Activated CD4-positive, alpha-beta T cell treated with anti-CD3 and anti-CD28 coated beads, Interleukin-2, amount 50 U/mL, for 16 hours (primary cell): ENCODE measurements at places on chromosomes 7 and 10.

GRCh38 chr7:1721047-1721690 lies 51.1 kb downstream of the ELFN1 start:
- DNase-seq: no peak

DNA sequence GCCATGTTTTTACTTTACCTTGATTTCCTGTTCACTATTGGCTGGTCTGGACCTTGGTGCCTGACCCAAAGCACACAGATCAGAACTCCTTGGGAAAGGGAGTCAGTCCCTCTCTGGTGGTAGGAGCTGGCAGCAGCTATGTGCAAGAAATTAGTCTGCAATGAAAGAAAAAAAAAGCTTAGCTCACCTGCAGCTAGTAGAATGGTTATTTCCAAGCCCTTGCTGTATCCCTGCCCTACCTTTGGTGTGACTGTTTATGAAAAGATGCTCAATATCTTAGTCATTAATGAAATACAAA lies 68.1 kb upstream of the PAPSS2 start:
- no peak for DNase-seq

DNA sequence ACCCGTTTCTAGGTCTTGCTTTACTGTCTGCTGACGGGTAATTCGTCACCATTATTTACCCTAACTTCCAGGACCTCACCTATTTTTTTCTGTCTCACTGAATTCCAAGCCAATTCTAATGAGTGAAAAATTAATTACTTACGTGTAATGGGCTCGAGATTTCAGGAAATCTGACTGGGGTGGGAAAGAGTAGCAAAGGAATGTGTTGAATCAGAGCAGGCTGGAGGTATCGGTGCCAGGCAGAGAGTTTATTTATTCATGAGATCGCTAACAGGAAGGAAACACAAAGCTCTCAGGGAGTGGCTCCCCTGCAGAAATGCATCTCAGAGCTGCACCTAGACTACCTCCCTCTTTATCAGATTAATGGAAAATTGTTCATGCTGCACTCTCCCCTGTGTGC lies 4.0 kb upstream of the DIP2C start:
- no peak for DNase-seq

- DNase-seq: no peak
Observed at GRCh38 chr10:60798031-60798430, 19.8 kb downstream of the CDK1 start.

GRCh38 chr10:132961787-132962622 lies 19.6 kb upstream of the CFAP46 start:
- peak; percentile 76 for DNase-seq

DNA sequence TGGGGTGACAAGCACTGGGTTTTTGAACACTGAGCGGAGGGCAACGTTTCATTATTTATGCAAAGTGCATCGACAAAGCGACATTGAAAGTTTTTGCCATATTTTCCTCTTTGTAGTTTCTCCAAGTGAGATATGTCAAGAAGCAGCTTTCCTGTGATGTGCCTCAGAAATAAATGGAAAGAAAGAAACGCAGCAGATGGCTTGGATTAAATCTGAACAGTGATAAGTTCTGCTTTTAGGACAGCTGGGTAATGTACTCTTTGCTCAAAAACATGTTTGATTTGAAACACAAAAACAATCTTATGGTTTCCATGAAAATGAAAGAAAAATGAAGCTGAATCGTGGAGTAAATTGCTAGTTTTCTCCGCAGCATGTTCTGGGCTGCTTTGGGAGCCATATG lies 166.3 kb downstream of the PTPRN2 start:
- DNase-seq: no peak

- no peak for DNase-seq
Observed at GRCh38 chr10:11373717-11374171, 237.7 kb downstream of the USP6NL start.

DNA sequence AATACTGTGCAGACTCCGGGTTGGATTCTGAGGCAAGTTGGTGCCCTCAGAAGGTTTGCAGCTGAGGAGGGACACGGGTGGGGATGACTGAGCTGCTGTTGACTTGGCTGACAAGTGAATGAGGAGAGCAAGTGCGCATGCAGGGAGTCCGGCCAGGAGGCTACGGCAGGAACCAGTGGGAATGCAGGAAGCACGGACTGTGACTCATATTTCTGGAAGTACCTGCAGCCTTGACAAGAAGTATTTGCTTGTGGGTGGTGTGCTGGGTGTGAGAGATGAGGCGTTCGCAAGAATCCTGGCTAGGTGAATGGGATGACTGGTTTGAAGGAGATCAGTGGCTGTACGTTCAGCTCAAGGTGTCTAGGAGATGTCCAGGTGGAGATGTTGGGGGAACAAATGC lies 30.8 kb upstream of the FXYD4 start:
- no peak for DNase-seq

DNA sequence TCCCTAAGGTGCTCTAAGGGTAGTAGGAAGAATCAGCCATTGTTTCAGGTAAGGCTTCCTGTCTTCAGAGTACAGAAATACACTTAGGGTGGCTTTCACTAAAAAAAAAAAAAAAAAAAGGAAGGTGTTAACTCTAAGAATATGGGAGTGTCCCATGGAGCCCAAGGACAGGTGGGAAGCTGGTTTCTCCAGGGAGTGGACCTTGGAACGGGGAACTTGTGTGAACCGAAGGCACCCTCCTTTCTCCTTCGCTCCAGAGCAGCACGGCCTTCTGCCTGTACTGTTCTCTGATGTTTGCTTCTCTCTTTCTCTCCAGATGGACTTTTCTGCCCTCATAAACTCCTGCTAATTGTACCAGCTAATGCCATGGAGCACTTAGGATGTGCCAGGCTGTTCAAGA lies 6.2 kb downstream of the OPALIN start:
- DNase-seq: no peak

- no peak for DNase-seq
Observed at GRCh38 chr10:128068398-128069285, 57.6 kb downstream of the MKI67 start.

DNA sequence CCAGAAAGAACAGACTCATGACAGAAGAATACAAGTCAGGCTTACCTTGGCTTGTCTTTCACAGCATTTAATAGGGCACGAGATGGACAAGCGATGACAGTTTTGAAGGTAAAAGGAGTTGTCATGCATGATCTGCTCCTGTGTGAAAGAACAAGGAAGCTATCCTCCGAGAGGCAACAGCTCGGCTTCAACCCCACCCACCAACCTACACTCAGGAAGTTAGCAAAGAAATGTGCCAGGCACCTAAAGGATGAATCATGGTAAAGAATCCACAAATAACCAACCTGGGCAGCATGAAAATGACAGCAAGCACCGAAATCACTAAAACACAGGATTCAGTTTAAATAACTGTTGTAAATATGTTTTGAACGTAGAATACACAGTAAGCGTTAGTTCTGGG lies 700.2 kb downstream of the TYW1 start:
- no peak for DNase-seq

GRCh38 chr10:19048891-19049290 lies 290 bp downstream of the MALRD1 start:
- DNase-seq: no peak

GRCh38 chr7:12518920-12519681 lies 51.4 kb upstream of the SCIN start:
- DNase-seq: no peak

GRCh38 chr10:13637303-13637856 lies 50.6 kb downstream of the PRPF18 start:
- no peak for DNase-seq
